Karpas-422 (cell line): ENCODE measurements at places on chromosomes 7 and 10.

- no peak for DNase-seq
These were observed 84.4 kb downstream of the GLI3 start for GRCh38 chr7:42152329-42153205.

DNA sequence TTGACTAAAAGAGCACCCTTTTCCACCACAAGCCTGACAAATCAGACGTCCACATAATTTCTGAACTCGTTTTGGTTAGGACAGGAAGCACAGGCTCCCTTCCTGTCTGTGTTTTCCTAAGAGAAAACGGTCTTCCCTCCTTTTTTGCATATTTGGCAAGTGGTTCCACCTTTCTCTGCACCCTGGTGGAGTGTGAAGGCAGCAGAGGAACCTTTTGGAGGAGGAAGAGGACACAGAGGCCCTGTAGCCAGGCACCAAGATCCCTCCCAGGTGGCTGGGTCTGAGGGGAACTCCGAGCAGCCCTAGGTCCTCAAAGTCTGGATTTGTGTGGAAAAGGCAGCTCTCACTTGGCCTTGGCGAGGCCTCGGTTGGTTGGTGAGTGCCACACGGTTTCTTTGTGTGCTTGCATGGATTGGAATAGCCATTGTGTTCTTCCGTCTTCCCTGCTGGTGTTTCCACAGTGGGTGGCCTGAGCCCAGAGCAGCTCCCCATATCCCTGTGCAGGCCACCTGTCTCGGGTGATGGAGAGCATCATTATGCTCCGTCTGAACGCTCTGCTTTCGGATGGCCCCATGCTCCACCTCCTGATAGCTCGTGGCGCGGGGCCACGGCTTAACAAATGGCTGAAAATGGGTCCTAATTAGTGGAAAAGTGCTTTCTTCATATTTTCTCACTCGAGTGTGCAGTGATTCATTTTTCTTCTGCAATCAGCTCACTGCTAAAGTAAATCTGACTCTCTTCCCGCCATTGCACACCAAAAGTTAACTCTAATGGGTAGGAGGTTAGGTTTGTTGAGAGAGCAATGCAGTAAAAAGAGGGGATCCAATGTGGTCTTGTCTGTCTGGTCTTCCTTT is 4.2 kb downstream of the IKZF1 start:
- DNase-seq: peak; percentile 84

GRCh38 chr7:158317238-158318205 is 270.1 kb downstream of the PTPRN2 start:
- DNase-seq: no peak

- no peak for DNase-seq
These were observed 30.3 kb downstream of the FOXL3 start for GRCh38 chr7:320297-320696.

DNA sequence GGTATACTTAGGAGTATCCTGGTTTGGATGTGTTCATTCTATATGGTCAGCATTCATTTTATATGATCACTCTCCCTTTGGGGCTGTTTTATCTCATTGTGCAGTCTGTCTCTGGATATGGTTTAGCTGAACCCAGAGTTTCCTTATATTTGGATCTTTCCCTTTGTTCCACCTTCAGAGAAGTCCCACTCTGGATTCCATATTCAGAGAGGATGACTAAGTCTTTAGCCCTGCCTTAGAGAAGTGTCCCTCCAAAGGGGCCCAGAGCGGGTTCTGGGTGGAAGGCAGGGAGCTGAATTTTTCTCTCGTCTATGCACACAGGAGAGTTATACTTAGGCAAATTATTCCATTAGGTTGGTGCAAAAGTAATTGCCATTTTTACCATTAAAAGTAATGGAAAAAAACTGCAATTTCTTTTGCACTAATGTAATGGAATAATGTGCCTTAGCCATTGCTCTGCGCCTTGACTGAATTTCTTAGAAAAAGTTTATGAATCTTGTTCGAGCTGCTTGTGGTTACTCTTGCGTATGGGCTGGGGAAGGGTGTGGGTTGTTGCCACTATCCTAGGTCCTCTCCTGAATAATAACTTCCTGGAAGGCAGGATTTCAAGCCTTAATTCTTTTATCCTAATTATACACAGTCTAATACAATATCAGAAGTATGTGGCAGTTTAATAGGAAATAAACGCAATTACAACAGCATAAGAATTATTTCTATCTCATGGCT is 74.2 kb upstream of the MTPN start:
- no peak for DNase-seq

DNA sequence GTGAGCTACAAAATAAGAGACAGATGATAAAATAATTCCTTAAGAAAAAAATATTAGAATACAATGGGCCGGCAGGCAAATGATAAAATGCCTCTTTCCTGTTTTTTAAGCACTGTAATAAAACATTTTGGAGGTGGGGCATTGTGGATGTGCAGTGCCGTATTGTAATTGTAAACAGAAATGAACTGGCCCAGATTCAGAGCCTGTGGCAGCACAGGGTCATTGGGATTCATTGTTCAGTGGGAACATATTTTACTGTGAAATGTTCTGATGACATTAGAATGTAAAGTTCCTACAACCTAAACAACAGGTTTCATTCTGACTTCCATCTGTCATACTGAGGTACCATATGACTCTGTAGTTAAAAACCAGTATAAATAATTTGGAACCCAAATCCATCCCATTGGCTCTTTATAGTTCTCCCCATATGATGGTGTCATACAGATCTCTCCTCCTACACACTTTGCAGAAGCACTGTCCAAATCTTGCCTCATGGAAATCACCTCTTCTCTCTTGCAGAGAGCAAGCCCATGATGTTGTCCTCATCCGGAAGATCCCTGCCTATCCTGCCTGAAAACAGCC is 264.6 kb downstream of the WDR37 start:
- no peak for DNase-seq

GRCh38 chr7:29839302-29839701 is 33.0 kb downstream of the WIPF3 start:
- DNase-seq: no peak

DNA sequence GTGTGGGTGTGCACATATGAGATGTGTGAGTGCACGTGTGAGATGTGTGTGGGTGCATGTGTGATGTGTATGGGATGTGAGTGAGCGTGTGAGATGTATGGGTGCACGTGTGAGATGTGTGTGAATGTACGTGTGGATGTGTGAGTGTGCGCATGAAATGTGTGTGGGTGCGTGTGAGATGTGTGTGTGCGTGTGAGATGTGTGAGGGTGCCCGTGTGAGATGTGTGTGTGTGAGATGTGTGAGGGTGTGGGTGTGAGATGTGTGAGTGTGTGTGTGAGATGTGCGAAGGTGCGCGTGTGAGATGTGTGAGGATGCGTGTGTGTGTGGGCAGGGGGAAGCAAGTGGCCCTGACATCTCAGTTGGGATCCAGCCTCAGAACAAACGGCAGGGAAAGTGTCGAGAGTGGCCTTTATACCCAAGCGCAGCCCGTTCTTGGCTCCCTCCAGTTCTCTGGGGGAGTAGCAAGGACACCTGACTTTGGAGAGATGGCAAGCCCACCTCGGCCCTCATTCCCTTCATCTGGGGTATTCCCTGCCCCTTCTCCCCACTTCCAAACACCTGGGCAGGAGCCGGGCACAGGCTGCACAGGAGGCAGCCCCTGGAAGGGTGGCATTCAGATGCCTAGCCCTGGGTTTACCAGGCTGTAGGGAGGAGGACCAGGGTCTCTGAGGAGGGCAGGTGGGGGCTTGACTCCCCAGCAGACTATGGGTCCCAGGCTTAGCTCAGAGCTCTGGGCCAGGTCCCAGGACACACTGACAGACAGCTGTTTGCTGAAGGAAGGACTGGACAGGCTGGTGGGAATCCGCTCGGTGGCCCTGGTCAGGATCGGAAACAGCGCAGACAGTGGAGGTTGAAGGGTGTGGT is 31.6 kb downstream of the PPIF start:
- no peak for DNase-seq

GRCh38 chr10:43452356-43452914 is 15.5 kb downstream of the ZNF487 start:
- DNase-seq: no peak
